ENCODE measurements at places on chromosomes 1 and 21.
A peak's percentile ranks its signal among the peaks of the same experiment; 100 is the strongest.

GRCh38 chr1:173099166-173099565 lies 48.4 kb upstream of the TNFSF18 start:
- no peak for DNase-seq

DNA sequence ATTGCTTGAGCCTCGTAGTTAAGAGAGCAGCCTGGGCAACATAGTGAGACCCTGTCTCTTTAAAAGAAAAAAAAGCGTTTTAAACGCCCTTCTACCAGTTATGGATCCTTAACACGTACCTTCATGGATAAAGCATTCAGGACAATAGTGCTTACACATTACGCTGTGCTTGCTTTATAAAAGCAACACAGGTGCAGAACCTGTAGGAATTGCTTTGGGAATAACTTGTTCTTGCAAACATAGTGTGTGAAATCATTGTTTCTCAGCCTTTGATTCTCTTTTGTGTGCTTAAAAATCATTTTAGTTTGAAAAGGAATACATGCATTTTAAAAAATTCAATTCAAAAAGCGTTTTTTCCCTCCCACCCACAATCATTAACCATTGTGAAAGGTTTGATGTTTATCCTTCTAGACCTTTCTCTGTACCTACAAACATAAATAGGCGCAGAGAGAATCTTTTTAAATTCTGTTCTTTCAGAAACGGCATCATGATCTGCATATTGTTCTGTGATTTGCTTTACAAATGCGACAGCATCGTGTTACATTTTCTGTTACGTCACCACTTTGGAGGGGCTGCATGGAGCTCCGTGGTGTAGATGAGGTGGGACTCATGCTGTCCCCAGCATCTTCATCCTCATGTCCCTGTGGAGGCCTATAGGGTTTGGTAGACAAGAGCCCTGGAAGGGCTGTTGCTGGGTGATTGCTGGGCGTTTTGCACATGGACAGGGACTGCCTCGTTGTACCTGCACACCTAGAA lies 54.6 kb downstream of the SPSB1 start:
- DNase-seq: no peak

GRCh38 chr1:186616511-186616910 lies 63.7 kb downstream of the PTGS2 start:
- DNase-seq: no peak

DNA sequence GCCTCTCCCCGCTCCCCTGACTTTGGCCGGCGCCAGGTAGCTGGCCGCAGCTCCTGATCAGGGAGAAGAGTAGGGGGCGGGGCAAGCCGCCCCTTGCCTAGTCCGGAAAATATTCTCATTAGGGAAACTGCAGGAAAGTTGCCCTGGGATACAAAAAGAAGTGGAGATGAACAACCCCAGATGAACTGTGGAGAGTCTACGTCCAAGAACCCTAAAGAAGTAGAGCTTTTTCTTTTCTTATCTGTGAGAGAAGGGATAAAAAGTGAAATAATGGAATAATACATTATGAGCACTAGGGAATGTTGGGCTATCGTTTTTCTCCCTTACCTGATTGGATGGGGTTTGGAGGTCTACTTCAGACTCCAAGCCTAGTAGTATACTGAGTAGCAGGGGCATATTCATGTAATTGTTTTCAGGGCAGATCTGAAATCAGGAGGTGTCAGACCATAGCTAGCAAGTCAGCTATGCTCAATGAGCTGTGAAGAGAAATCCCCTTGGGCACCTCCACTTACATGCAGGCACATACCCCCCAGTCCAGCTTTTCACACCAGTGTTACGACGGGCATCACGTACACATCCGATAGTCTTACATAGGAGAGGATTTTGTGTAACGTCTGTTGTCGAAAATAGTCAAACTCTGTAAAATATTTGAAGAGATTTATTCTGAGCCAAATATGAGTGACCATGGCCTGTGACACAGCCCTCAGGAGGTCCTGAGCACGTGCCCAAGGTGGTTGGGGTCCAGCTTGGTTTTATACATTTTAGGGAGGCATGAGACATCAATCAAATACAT lies 1.7 kb upstream of the DUSP10 start:
- no peak for DNase-seq

DNA sequence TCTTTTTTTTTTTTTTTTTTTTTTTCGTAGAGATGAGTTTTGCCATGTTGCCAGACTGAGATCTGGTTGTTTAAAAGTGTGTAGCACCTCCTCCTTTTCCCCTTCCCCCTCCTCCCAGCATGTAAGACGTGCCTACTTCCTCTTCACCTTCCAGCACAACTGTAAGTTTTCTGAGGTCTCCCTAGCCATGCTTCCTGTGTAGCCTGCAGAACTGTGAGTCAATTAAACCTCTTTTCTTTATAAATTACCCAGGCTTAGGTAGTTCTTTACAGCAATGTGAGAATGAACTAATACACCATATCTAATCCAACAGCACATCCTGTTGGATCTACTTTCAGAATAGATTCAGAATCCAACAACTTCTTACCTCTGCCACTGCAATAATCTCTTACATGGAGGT lies 111.1 kb downstream of the CLIC6 start:
- DNase-seq: no peak

- no peak for DNase-seq
These were observed 74.6 kb downstream of the SLC45A1 start for GRCh38 chr1:8392522-8392921.

- DNase-seq: no peak
These were observed 104.0 kb upstream of the GJB5 start for GRCh38 chr1:34650800-34651199.

DNA sequence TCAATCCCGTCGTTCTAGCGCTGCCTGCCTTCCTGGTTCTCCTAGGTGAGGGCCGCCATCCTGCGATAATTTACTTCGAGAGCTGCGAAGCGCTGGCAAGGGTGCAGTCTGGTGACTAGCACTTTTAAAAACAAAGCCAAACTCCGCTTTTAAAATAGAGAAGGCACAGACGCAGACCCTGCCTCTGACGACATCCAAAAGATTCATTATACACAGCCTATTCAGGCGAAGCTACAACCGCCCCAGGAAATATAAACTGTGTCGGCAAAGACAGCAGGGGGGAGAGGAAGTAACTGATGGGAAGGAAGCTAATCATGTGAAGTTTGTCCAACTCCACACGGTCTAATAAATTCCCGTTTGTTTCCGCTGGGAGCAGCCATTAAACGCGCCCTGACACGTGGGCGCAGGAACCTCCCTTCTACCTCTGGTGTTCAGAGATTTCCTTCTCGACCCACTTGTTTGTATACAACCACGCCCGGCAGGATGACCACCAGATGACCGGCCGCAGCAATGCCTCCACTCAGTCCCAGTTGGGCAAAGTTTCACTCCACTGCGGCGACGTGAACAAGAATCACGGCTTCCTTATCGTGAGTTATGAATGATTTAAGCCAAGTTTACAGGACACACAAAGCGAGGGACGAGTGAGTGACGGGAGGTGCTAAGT lies 1.3 kb downstream of the GNG12 start:
- DNase-seq: peak; percentile 35

DNA sequence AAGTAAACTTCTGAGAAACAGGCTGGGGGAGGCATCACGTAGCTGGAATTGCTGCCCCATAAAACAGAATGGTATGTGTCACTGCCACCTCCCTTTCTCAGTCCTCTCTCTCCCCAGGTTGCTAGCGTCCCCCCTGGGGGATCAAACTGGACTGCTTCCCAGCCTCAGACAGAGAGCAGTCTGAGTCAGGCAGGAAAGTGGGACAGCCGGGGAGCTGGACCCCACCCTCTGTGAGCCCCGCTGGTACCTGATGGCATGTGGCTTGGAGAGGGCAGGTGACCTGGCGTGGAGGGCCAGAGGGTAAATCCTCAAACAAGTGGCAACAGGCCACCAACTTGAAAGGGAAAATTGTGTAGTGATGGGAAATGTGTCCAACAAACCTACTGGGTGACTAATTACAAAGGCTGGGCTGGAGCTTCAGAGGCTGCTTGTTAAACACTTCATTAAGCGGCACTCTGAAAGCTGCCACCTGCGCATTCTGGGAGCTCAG lies 1.0 kb upstream of the SFN start:
- no peak for DNase-seq

DNA sequence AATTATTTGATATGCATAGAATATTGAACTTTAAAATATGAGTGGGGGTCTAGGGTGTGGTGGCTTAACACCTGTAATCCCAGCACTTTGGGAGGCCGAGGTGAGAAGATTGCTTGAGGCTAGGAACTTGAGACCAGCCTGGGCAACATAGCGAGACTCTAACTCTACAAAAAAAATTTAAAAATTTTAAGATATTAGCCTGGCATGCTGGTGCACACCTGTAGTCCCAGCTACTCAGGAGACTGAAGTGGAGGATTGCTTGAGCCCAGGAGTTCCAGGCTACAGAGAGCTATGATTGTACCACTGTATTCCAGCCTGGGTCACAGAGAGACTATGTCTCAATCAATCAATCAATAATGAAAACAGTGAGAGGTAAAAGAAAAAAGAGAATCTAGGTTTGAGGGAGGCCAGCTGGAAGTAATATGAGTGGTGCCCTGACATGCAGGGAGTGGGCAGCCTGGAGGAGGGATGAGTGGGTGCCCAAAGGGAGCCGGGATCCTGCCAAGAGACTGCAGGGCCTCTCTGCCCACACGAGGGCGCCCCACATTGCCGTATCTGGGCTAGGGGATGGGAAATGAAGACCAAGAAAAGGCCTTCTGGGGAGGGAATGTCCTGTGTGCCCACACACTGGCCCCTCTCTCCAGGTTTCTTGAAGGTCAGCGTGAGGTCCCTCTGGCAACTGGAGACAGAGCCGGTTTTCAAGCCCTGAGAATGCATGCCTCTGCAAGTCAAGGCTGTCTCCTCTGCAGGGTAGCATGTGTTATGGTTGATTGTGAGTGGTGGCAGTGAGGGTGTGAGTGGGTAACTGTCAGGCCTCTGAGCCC lies 93.9 kb upstream of the PPM1J start:
- peak; percentile 58 for DNase-seq

- DNase-seq: no peak
These were observed 82.8 kb downstream of the TGFBR3 start for GRCh38 chr1:91803123-91803522.

DNA sequence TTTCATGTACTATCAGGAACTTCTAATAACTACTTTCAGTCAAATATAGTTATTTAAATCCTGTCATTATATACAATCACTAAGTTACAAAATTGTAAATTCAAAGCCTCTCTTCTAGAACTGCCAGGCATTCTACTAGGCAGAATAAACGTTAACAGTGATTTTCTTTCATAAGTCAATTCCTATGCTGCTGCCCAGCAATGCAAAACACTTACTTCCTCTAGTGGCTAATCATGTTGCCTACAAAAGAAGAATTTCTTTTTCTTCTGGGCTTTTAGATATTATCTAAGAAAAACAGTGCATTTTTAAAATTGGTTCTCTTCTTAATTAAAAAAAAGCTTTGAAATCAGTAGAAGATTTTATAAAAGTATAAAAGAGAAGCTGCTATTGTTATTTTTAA lies 509.8 kb upstream of the ADAMTS5 start:
- no peak for DNase-seq

DNA sequence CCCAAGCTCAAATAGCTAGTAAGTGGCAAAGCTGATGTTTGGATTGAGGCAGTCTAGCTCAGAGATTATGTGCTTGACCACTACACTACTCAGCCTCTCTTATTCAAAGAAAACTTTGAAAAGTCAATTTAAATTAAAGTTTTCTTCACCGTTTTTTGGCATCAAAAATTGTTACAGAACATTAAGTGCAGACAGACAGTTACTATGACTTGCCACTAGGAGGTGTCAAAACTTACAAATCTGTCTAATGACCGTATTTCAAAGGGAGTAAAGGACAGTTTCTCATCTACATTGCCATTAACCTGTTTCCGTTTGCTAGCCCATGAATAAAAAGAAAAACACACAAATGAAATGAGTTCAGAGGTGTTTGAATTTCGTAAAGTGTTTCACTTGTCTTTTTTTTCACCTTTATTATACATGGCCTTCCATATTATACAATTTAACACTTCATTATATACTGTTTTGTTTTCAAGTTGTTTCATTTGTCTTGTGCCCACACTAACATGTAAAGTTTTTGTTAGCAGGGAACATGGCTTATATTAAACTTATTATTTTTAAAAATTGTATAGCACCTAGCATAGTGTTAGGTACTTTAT lies 57.4 kb upstream of the MTF2 start:
- DNase-seq: peak; percentile 81

Data from NCI-H1694 (cell line).